ENCODE measurements at places on chromosomes 11 and 22. TPM values are rescaled to one million over a fixed set of nuclear protein-coding genes. Genes with fewer than 3 reads are reported as not detected.

Gene SPA17
- total RNA-seq, result 10.7 TPM

Gene MS4A12
- not detected for total RNA-seq

Gene RIMBP3C
- total RNA-seq, result 0.22 TPM

Gene BCL2L13
- 50.5 TPM for total RNA-seq

Gene KLHDC7B
- total RNA-seq, result 16.1 TPM

Gene UBE4A
- 39.2 TPM for total RNA-seq

Gene SELENOO
- 19.7 TPM for total RNA-seq

DNA sequence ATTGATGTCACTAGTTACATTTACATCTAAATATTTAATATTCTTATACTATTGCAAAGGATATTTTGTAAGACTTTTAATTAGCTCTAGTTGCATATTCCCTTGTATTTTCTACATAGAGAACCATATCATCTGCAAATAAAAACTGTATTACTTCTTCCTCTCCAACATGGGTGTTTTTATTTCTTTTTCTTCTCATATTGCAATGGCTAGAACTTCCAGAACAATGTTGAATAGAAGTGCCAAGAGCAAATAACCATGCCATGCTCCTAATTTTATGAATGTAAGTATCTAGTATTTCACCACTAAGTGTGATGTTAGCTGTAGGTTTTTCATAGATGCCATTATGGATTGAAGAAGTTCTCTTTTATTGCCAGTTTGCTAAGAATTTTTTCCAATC is 321.8 kb upstream of the NCAM1 start:
- DNase-seq, result no peak
- no peaks in the 10 kb centered on the region for H3K36me3 ChIP-seq
- no peaks in the 10 kb centered on the region for H3K27me3 ChIP-seq
- H3K4me1 ChIP-seq, result no peaks in the 10 kb centered on the region

GRCh38 chr11:120431633-120432032 is 79.9 kb upstream of the GRIK4 start:
- DNase-seq, result no peak
- peak overlapping the region; percentile 46 for H3K27ac ChIP-seq
- no peaks in the 10 kb centered on the region for H3K27me3 ChIP-seq

- H3K27ac ChIP-seq, result no peak overlapping the region
- H3K4me3 ChIP-seq, result no peak overlapping the region
- no peaks in the 10 kb centered on the region for H3K27me3 ChIP-seq
- H3K4me1 ChIP-seq, result no peaks in the 10 kb centered on the region
Measured at GRCh38 chr22:50568626-50569025, 5.9 kb upstream of the SYCE3 start.

DNA sequence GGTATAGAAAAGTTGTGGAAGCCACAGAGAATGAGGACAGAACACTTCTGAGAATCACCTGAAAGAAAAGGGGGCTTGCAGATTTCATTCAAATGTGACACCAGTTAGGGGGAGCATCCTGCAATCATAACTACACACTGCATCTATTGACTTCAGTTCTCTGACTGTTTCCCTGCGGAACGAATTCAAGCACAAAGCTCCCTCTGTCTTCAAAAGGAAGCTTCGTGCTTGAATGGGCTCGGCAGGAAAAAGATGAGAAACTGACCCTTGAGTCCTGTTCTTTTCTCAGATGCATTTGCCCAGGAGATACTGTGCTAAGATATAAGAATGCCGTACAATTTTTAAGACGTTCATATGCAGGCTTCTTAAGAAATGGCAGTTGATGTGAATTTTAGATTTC is 2000.4 kb upstream of the RAG2 start:
- no peaks in the 10 kb centered on the region for H3K27me3 ChIP-seq
- no peak overlapping the region for H3K27ac ChIP-seq
- H3K4me1 ChIP-seq, result no peaks in the 10 kb centered on the region
- DNase-seq, result peak; percentile 22
- no peaks in the 10 kb centered on the region for H3K36me3 ChIP-seq

GRCh38 chr22:27853424-27853823 is 51.9 kb upstream of the MN1 start:
- peaks cover 14% of the 10 kb centered on the region for H3K36me3 ChIP-seq
- H3K4me1 ChIP-seq, result no peaks in the 10 kb centered on the region
- DNase-seq, result no peak
- no peak overlapping the region for H3K4me3 ChIP-seq

DNA sequence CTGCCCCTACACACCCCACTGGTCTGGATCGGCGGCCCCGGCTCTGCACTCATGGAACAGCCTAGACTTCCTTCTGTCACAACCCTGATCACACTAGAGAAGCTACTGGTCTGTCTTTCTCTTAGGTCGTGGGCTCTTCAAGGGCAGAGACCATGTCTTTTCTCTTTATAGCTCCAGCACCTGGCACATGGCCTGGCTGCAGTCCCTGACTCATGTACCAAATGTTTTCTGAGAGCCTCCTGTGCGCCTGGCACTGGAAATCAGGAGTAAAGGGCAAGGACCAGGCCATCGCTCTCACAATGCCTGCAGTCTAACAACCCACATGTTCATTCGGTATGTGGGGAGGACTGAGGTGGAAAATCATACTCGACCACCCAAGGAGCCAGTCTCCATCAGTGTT is 7.5 kb downstream of the ASCC2 start:
- no peak overlapping the region for H3K27ac ChIP-seq
- no peaks in the 10 kb centered on the region for H3K27me3 ChIP-seq
- H3K4me3 ChIP-seq, result no peak overlapping the region
- DNase-seq, result no peak
- peaks cover 24% of the 10 kb centered on the region for H3K36me3 ChIP-seq
- H3K4me1 ChIP-seq, result no peaks in the 10 kb centered on the region

GRCh38 chr11:116114198-116114651 is 610.0 kb upstream of the CADM1 start:
- H3K27me3 ChIP-seq, result no peaks in the 10 kb centered on the region
- no peak overlapping the region for H3K4me3 ChIP-seq
- DNase-seq, result no peak
- H3K4me1 ChIP-seq, result no peaks in the 10 kb centered on the region
- H3K27ac ChIP-seq, result no peak overlapping the region
- H3K36me3 ChIP-seq, result no peaks in the 10 kb centered on the region

GRCh38 chr11:26860895-26861294 is 133.0 kb upstream of the FIBIN start:
- DNase-seq, result no peak
- no peaks in the 10 kb centered on the region for H3K36me3 ChIP-seq
- no peak overlapping the region for H3K27ac ChIP-seq
- no peak overlapping the region for H3K4me3 ChIP-seq
- no peaks in the 10 kb centered on the region for H3K27me3 ChIP-seq

- no peak overlapping the region for H3K27ac ChIP-seq
- H3K27me3 ChIP-seq, result no peaks in the 10 kb centered on the region
- H3K36me3 ChIP-seq, result no peaks in the 10 kb centered on the region
- H3K4me1 ChIP-seq, result no peaks in the 10 kb centered on the region
Measured at GRCh38 chr11:45817191-45817590, 12.2 kb downstream of the SLC35C1 start.

- no peaks in the 10 kb centered on the region for H3K27me3 ChIP-seq
- no peak overlapping the region for H3K4me3 ChIP-seq
- no peaks in the 10 kb centered on the region for H3K4me1 ChIP-seq
- no peaks in the 10 kb centered on the region for H3K36me3 ChIP-seq
- H3K27ac ChIP-seq, result no peak overlapping the region
Measured at GRCh38 chr22:22616636-22617035, 27.8 kb upstream of the GGTLC2 start.

GRCh38 chr11:68016904-68017817 is 7.0 kb downstream of the ALDH3B1 start:
- no peak for DNase-seq
- no peak overlapping the region for H3K27ac ChIP-seq
- no peak overlapping the region for H3K4me3 ChIP-seq
- no peaks in the 10 kb centered on the region for H3K27me3 ChIP-seq
- no peaks in the 10 kb centered on the region for H3K36me3 ChIP-seq

- DNase-seq, result no peak
- H3K27ac ChIP-seq, result no peak overlapping the region
- no peaks in the 10 kb centered on the region for H3K4me1 ChIP-seq
- no peaks in the 10 kb centered on the region for H3K27me3 ChIP-seq
- H3K36me3 ChIP-seq, result peaks cover 44% of the 10 kb centered on the region
- H3K4me3 ChIP-seq, result no peak overlapping the region
Measured at GRCh38 chr11:47163898-47164297, 12.8 kb downstream of the ARFGAP2 start.

DNA sequence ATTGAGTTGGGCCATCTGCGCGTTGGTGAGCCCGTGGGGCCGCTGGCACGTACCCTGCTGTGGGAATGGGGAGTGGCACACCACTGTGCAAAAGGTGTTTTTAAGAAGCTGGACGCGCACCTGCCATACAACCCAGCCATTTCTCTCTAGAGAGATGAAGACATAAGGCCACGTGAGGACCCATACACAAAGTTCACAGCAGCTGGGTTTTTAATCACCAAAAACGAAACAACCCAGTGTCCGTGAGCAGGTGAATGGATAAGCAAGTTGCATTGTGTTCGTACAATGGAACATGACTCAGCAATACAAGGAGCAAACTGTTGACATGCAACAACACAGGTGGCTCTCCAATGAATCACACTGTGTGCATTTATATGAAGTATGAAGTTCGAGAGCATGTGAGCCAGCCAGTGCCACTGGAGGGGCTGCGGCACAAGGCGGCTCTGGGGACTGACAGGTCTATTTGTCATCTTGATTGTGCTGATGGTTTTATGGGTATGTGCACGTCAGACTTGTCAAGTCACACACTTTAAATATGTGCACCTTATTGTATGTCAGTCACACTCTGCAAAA is 30.6 kb upstream of the PANX2 start:
- DNase-seq, result no peak
- no peaks in the 10 kb centered on the region for H3K4me1 ChIP-seq
- no peak overlapping the region for H3K27ac ChIP-seq
- no peak overlapping the region for H3K4me3 ChIP-seq

DNA sequence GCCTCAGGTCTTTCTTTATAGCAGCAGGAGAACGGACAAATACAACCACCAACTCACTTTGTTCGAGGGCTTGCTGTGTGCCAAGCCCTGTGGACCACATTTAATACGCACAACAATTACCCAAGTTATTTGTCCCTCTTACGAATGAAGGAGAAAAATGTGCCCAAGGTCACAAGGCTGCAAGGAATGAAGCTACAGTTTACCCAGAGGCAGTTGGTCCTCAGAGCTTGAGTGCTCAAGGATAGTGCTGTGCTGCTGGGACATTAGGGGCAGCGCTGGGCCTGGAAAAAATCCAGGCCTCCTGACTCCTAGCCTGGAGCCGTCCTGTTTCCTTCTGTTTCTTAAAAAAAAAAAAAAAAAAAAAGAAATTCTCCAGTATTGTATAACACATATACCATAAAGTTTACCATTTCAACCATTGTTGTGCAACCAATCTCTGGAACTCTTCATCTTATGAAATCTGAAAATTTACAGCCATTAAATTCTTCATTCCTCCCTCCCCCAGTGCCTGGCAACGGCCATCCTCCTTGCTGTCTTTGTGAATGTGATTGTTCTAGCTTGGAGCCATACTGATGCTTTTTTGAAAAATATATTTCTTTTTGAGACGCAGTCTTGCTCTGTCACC is 1.0 kb upstream of the C11orf86 start:
- no peaks in the 10 kb centered on the region for H3K4me1 ChIP-seq
- H3K4me3 ChIP-seq, result no peak overlapping the region
- no peaks in the 10 kb centered on the region for H3K36me3 ChIP-seq
- H3K27me3 ChIP-seq, result no peaks in the 10 kb centered on the region
- H3K27ac ChIP-seq, result no peak overlapping the region

DNA sequence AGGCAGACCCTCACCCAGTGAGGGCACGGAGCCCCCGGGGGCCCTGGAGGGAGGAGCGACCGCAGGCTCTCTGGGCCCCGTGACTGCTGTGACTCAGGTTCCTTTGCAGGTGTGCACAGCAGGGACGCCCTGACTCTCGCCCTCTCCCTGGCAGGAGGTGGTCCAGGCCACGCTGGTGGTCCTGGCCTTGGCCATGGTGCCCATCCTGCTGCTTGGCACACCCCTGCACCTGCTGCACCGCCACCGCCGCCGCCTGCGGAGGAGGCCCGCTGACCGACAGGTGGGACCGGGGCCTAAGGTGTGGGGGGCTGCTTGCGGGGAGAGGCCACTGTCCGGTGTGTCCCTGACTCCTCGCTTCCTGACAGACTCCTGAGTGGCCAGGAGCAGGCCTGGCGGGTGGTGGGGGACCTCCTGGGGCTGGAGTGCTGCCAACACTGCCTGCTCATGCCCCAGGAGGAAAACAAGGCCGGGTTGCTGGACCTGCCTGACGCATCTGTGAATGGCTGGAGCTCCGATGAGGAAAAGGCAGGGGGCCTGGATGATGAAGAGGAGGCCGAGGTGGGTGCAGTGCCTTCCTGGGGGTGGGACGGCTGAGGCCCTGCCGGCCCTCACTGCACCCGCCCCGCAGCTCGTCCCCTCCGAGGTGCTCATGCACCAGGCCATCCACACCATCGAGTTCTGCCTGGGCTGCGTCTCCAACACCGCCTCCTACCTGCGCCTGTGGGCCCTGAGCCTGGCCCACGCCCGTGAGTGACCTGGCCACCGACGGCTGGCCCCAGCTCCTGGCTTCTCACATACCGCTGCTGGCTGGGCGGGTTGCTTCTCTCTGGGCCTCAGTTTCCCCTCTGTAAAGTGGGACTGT is 10.9 kb downstream of the TCIRG1 start:
- no peaks in the 10 kb centered on the region for H3K27me3 ChIP-seq
- H3K4me1 ChIP-seq, result no peaks in the 10 kb centered on the region
- H3K36me3 ChIP-seq, result no peaks in the 10 kb centered on the region

GRCh38 chr11:2508793-2509192 is 64.0 kb downstream of the KCNQ1 start:
- DNase-seq, result no peak
- no peaks in the 10 kb centered on the region for H3K36me3 ChIP-seq
- H3K27ac ChIP-seq, result no peak overlapping the region

GRCh38 chr11:68560216-68560615 is 99.7 kb downstream of the PPP6R3 start:
- no peak overlapping the region for H3K27ac ChIP-seq
- H3K4me3 ChIP-seq, result no peak overlapping the region
- no peaks in the 10 kb centered on the region for H3K4me1 ChIP-seq
- H3K36me3 ChIP-seq, result peaks cover 6% of the 10 kb centered on the region

DNA sequence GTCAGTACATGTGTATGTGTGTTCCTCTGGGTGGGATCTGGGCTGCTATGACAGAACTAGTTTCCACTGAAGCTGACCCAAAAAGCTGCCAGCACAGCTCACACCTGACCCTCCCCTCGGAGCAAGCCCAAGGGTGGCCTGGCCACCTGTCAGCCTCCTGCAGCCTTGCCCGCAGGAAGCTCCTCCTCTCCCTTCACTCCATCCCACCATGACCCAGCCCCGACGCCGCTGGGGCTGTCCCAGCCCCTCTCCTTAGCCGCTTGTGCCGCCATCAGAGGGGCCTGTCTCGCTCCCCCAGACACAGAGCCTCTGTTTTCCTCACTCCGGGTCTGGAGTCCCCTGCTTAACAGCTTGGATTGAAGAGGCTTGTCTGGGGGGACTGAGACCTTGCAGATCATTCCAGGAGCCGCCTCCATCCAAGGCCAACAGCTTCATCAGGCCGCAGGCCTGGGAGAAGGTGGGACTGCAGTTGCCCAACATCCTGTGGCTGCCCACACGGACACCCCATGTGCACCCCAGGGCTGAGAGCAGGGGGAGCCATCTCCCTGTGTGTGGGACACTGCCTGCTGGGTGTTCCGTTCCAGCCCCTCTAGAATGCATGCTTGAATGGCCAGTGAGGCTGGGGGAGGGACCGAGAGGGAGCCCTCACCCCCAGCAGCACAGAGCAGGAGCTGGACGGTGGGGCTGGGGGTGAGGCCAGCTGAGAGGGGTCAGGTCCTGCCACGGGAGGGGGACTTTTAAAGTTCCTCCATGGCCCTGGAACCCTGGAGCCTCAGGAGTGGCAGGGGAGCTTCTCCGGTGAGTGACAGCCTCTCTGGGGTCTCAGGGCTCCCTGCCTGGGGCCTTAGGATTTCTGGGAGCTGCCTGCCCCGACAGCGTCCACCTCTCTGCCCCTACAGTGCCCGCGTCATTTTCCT is 696 bp downstream of the MRGPRF start:
- H3K4me1 ChIP-seq, result no peaks in the 10 kb centered on the region
- peak; percentile 58 for DNase-seq
- no peaks in the 10 kb centered on the region for H3K36me3 ChIP-seq
- peak overlapping the region; percentile 63 for H3K27ac ChIP-seq
